ENCODE measurements at places on chromosomes 2 and 18.

- DNase-seq, result no peak
These were observed 65.1 kb upstream of the TNP1 start for GRCh38 chr2:216925006-216925405.

DNA sequence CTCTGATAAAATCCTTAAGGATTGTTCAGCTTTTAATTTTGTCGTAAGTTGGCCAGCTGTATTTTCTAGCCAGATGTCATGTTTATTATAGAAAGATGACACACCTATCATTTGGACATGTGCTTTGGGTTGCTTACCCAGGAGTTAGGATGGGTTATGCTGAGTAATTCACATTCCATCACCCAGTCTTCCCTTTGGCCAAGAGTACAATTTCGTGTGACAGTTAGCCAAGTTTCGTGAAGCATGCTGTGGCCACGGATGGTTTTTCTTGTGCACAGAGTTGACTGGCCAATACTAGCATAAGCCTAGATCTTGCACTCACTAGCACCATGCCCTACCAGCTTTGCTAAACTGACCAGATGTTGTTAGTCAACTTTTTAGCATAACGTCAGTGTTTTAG, 5.8 kb downstream of the MAPRE3 start:
- DNase-seq, result no peak

- no peak for DNase-seq
These were observed 82.0 kb upstream of the PROKR1 start for GRCh38 chr2:68561372-68561771.

GRCh38 chr2:218169757-218170546, 3.2 kb upstream of the CXCR1 start:
- no peak for DNase-seq

DNA sequence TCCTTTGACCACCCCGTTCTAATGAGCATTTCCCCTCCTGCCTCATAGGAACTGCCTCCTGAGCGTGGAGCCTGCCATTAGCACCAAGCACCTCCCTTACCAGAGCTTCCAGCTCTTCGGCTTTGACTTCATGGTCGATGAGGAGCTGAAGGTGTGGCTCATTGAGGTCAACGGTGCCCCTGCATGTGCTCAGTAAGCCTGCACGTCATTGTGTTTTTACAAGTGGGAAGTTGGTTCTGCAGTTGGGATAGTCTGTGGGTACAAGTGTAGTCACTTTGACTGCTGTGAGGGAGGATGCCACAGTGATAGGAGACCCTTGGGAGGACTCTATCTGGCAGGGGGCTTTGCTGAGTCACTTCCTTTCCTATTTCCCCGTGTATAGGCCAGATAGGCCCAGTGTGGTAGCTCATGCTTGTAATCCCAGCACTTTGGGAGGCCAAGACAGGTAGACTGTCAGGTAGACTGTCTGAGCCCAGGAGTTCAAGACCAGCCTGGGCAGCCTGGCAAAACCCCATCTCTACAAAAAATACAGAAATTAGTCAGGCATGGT, 22.0 kb upstream of the POLR1B start:
- DNase-seq, result no peak

- no peak for DNase-seq
These were observed 680.9 kb downstream of the IRS1 start for GRCh38 chr2:226118471-226119429.

DNA sequence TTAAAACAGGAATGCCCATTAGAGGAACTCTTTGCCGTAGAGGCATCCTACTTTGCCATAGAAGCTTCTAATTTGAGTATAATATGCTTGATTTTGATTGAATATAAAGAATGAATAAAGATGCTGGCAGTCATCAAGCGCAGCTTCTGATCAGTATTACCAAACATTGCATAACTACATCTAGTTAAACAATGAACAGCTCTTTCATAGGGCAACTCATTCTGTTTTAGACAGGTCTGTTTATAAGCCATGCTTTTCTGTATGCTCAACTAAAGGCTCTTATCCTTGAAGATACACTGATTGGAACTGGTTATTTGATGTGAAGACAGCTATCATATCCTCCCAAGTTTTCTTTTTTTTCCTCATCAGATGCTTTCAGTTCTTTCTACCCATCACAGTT, 122.6 kb upstream of the FAM117B start:
- DNase-seq, result no peak

DNA sequence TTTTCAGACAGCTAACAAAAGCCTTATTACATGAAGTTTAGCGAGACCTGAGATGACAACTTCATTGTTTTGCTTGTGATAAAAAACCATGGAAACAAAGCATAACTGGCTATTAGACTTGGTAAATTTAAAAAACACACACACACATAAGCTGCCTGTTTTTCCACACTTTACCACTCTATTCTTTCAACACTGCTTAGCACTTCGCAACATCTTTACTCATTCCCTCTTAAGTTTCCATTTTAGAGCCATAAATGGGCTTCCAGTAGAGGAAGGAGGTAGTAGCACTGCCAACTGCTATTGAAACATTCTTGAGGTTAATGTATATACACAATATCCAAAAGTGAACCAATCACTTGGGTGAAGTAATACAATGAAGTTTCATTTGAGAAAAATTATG, 54.1 kb downstream of the BAZ2B start:
- DNase-seq, result no peak

- no peak for DNase-seq
These were observed 2.5 kb downstream of the MRPL35 start for GRCh38 chr2:86201671-86202335.

DNA sequence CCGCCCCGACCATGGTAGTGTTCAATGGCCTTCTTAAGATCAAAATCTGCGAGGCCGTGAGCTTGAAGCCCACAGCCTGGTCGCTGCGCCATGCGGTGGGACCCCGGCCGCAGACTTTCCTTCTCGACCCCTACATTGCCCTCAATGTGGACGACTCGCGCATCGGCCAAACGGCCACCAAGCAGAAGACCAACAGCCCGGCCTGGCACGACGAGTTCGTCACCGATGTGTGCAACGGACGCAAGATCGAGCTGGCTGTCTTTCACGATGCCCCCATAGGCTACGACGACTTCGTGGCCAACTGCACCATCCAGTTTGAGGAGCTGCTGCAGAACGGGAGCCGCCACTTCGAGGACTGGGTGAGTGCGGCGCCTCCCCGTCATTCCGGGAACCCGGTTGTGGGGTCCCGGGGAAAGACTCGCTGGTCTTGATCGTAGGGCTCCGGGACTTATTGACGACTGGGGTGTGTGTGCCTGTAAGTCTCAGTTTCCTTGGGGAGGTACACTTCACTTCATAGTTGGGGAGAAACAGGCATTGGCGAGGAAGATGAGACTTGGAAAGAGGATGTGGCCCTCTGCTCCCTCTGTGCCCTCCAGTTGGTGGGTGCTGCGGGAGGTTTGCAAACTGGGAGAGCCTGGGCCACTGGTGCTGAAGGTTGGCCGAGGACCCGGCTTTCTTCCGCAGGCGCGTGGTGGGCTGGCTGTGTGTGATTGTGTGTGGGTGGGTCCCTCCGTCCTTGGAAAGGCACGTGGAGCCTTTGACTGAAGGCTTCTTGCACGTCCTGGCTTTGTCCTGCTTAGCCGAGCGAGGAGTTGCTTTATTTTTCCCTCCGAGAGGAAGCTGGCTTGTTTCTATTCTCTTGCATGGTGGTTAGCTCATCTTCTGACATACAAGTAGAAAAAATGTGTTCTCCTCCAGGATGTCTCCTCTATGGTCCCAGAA, 886 bp downstream of the PRKCE start:
- peak; percentile 12 for DNase-seq

DNA sequence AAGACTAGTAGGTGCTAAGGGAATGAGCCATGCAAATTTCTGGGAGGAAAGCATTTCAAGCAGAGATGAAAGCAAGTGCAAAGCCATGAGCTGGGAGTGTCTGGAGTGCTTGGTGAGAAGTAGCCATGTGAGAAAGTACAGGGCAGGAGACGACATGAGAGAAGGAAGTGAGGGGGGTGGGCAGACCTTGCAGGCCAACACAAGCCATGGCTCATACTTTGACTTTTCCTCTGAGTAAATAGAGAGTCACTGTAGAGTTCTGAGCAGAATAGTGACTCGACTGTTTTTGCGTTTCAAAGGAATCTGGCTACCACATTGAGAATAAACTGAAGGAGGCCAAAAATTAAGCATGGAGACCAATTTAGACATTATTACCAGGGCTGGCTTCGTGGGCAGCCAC, 42.2 kb downstream of the SCN2A start:
- DNase-seq, result no peak

DNA sequence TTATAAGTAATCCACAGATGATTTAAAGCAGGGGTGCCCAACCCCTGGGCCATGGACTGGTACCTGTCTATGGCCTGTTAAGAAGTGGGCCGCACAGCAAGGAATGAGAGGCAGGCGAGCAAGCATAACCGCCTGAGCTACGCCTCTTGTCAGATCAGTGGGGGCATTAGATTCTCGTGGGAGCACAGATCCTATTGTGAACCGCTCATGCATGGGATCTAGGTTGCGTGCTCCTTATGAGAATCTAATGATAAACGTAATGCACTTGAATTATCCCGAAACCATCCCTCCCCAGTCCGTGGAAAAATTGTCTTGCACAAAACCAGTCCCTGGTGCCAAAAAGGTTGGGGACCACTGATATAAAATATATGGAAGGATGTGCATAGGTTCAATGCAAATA, 153.7 kb downstream of the CSRNP3 start:
- no peak for DNase-seq

DNA sequence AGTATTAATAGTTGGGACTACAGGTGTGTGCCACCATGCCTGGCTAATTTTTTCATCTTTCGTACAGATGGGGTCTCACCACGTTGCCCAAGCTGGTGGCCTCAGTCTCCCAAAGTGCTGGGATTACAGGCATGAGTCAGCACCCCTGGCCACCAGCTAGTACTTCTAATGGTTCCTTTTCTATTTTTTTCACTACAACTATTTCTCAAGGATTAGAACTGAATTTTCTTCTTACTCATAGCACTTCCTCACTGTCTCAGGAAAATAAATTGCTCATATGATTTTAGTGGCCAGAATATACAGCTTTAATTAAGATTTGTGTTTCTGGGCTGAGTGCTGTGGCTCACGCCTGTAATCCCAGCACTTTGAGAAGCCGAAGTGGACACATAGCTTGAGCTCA, 43.2 kb upstream of the SOS1 start:
- no peak for DNase-seq

GRCh38 chr2:133193544-133194361, 374.5 kb downstream of the NCKAP5 start:
- no peak for DNase-seq

DNA sequence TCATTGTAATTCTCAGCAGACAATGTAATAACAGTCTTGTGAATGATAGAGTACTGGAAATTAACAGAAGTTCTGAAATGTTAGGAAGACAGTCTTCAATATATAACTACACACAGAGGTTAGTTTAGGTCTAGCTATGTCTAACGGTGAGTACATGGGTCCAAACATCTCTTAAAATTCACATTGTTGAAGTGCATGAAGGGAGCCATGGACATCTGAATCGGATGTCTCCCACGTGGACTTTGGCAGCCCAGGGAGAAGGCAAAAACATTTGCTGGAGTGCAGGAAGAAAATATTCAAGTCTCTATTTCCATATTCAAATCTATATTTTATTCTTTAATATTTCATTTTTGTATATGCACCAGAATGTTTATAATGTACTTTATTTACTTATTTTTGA, 34.8 kb downstream of the CACNB4 start:
- no peak for DNase-seq

GRCh38 chr2:238163481-238164198, 4.9 kb downstream of the ERFE start:
- DNase-seq, result no peak

DNA sequence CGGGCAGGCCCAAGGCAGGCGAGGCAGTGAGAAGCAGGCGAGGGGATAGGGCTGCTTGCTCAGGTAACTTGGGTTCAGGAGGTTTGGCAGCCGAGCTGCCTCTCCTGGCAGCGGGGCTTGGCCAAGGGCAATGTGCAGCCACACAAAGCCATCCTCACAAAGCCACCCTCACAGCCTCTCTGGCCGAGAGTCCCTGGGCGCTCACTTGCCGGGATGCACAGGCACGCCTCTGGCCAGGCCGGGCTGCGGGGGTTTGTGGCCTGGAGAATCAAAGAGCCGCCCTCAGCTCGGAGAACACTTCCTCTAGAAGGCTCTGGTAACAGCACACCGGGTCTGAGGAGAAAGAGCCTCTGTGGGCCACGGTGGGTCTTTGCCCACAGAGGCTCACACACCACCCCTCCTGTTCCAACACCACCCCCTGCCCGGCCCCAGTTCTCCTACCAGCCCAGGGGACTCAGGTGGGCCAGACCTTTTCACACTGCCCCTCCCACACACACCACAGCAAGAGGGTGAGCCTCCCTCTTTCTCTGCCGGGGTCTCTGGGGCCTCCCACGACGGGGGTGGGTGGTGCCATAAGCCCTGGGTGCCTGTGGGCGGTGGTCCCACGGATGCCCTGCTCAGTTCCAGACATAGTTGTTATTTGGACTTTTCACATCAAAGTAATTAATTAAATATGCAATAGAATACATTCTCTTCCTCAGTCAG, 186.9 kb downstream of the ZFP36L2 start:
- no peak for DNase-seq

GRCh38 chr2:104539649-104540048, 314.3 kb upstream of the POU3F3 start:
- no peak for DNase-seq

DNA sequence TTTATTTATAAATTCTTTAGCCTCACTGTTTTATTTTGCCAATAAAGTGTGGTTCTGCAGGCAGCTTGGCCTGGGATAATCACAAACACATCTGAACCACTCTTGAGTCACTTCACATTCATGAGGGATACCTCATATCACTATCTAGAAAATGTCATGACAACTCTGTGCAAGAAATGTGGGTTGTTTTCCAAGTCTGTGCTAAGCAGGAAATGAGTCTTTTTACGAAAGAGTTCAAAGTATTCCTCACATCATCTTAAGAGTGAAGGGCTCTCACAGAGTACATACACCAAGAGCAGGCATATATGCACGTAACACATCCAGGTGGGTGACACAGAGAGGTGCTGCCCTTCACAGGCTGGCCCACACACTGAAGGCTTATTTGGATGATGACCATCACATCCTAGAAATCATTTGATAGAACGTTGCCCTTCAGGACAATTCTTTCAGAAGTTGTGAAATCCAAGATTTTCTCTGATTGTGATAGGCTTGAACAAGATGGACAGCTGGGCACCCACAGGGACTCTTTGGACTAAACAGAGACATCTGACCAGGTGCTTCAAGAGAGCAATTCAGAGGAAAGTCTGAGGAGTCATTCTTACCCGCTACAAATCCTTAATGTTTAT, 811.1 kb upstream of the LRATD1 start:
- DNase-seq, result no peak

DNA sequence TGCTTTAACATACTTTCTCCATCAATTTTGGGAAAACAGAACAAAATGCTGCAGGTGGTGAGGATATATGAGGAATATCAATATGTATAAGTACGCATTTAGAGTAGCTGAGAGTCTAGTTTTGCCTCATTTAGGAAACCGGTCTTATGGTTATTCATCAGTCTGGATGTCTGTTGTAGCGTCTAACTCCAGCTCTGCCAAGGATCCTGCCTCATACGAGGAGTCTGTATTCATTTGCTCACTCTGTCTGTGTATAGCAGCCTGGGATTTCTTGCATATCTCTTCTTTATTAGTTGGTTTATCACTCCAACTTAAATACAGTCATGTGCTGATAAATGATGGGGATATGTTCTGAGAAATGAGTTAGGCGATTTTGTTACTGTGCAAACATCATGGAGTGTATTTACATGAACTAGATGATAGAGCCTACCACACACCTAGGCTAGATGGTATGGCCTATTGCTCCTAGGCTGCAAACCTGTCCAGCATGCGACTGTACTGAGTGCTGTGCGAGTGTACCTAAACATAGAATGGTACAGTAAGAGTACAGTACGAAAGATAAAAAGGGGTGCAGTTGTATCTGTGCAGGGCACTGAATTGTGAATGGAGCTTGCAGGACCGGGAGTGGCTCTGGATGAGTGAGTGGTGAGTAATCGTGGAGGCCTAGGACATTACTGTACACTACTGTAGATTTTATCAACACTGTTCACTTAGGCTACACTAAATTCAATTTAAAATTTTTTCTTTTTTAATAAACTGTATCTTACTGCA, 148.1 kb downstream of the ZNF407 start:
- no peak for DNase-seq

Data from stimulated activated CD4-positive, alpha-beta T cell treated with anti-CD3 and anti-CD28 coated beads, Interleukin-4, amount 100 ng/mL, for 48 hours (primary cell).